ENCODE measurements at places on chromosomes 13 and 19. TPM values are rescaled to one million over a fixed set of nuclear protein-coding genes. Genes with fewer than 3 reads are reported as not detected.
A peak's percentile ranks its signal among the peaks of the same experiment; 100 is the strongest.

DNA sequence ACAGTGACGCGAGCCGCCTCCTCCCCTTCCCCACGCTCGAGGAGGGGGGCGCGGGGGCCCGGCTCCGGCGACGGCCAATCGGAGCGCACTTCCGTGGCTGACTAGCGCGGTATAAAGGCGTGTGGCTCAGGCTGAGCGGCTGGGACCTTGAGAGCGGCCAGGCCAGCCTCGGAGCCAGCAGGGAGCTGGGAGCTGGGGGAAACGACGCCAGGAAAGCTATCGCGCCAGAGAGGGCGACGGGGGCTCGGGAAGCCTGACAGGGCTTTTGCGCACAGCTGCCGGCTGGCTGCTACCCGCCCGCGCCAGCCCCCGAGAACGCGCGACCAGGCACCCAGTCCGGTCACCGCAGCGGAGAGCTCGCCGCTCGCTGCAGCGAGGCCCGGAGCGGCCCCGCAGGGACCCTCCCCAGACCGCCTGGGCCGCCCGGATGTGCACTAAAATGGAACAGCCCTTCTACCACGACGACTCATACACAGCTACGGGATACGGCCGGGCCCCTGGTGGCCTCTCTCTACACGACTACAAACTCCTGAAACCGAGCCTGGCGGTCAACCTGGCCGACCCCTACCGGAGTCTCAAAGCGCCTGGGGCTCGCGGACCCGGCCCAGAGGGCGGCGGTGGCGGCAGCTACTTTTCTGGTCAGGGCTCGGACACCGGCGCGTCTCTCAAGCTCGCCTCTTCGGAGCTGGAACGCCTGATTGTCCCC lies at the start of gene JUNB:
TSS of gene JUNB (plus strand) at position 142 of the 706 bp plus-strand sequence. CDS start at position 428, 286 bp downstream.
- no peaks in the 10 kb centered on the region for H3K27me3 ChIP-seq
- DNase-seq = peak; percentile 97
- H3K27ac ChIP-seq = peak within 1 kb of the TSS; percentile 98
- H3K4me1 ChIP-seq = peaks cover 45% of the 10 kb centered on the region
- peak within 1 kb of the TSS; percentile 95 for H3K4me3 ChIP-seq

DNA sequence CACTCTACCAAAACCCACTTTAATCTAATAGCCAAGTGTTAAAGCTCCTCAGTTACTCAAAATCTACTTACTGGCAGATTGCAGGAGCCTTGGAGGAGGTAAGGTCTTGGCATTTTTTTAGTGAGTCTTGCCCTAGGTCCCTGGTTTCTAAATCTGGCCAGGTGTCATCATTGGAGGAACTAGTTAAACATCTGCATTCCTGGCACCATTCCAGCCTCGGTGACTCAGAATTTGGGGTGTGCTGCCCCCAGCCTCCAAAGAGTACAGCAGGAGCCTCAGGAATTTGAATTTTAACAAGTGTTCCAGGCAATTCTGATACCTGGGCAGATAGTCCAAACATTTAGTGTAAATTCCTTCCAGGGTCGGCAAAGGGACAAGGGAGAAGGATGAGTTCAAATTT lies 37.4 kb downstream of the KLF5 start:
- H3K4me3 ChIP-seq = no peak overlapping the region
- H3K36me3 ChIP-seq = no peaks in the 10 kb centered on the region
- no peaks in the 10 kb centered on the region for H3K27me3 ChIP-seq
- H3K4me1 ChIP-seq = no peaks in the 10 kb centered on the region
- no peak for DNase-seq

The C1QTNF9 gene
- not detected for total RNA-seq

DNA sequence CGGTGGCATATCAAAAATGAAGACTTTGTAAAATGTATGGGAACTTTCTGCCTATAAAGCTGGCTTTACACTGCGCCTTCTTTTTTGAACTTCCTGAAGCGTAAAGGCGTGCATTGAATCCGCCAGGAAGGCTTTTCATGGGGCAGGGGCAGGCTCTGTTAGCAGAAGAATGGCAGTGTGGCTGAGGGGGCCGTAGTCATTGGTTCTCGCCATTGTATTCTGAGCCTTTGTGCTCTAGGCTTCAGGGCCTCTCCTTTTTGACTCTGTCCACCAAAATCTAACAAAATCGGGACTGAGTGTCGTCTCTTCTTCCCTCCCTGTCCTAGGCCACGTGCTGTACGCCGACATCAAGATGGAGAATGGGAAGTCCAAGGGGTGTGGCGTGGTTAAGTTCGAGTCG lies 14.1 kb downstream of the PRAM1 start:
- H3K4me3 ChIP-seq = no peak overlapping the region
- H3K27ac ChIP-seq = peak overlapping the region; percentile 84
- H3K36me3 ChIP-seq = peaks cover 37% of the 10 kb centered on the region
- H3K4me1 ChIP-seq = peaks cover 27% of the 10 kb centered on the region
- H3K27me3 ChIP-seq = no peaks in the 10 kb centered on the region
- DNase-seq = no peak

DNA sequence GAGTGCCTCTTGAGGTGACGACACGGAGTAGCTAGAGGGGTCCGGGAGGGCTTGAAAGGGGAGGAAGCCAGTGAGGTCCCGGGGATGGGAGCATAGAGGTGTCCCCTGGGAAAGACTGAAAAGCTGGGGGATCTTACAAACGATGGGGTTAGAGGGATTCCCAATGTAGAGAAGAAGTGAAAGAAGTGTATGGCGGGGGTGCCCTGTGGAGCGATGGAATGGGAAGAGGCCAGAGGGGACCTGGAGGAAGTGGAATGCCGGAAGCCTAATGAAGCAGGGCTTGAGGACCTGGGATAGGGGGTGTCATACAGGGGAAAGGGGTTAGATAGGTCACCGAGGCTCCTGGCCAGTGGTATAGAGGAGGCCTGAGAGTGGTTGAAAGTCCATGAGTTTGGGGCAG lies 580 bp downstream of the AP2A1 start:
- peak overlapping the region; percentile 75 for H3K27ac ChIP-seq
- peak overlapping the region; percentile 94 for H3K4me3 ChIP-seq
- H3K4me1 ChIP-seq = peaks cover 27% of the 10 kb centered on the region
- H3K36me3 ChIP-seq = no peaks in the 10 kb centered on the region
- no peak for DNase-seq

DNA sequence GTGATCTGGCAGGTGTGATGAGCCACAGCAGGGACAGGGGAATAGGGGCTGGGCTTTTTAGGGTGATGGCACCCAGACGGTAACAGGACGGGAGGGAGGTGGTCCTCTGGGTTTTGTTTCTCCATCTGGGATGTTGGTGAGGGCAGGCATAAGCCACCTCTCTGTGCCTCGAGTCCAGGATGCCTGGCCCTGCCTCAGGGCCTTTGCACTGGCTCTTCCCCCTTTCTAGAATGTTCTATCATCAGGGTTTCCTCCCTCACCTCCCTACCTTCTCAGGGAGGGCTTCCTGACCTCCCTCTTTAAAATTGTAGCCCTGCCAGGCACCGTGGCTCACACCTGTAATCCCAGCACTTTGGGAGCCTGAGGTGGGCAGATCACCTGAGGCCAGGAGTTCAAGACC lies 6.6 kb downstream of the CERS4 start:
- DNase-seq = no peak
- H3K4me1 ChIP-seq = peaks cover 20% of the 10 kb centered on the region
- no peaks in the 10 kb centered on the region for H3K27me3 ChIP-seq
- H3K36me3 ChIP-seq = peaks cover 4% of the 10 kb centered on the region
